ENCODE measurements at places on chromosomes 7 and 10.

DNA sequence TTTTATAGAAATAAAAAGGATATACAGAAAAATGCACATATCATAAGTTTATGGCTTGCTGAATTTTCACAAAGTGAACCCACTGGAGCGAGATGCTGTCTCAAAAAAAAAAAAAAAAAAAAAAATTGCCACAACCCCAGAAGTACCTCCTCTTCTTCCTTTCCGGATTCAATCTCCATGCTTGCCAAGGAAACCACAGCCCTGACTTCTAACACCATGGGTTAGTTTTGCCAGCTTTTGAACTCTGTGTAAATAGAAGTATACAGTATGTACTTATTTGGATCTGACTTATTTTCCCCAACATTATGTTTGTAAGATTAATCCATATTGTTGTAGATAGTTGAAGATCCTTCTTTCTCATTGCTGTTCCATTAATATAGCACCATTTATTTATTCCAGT is 40.0 kb downstream of the FANK1 start:
- no peak for DNase-seq

DNA sequence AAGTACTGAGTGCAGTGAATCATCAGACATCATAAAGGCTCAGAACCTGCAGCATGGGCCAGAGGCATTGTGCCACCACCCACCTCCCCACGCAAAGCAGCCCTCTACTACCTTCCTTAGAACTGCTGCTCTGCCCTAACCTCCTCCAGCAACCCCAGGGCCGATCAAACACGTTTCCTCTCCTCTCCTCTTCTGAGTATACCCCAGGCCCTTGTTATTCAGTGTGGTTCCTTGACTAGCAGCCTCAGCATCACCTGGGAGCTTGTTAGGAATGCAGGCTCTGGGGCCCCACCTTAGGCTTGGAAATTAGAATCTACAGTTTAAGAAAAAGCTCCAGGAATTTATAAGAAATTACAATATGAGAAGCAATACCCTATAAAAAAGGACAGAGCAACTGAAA is 33.2 kb downstream of the DYDC1 start:
- no peak for DNase-seq

DNA sequence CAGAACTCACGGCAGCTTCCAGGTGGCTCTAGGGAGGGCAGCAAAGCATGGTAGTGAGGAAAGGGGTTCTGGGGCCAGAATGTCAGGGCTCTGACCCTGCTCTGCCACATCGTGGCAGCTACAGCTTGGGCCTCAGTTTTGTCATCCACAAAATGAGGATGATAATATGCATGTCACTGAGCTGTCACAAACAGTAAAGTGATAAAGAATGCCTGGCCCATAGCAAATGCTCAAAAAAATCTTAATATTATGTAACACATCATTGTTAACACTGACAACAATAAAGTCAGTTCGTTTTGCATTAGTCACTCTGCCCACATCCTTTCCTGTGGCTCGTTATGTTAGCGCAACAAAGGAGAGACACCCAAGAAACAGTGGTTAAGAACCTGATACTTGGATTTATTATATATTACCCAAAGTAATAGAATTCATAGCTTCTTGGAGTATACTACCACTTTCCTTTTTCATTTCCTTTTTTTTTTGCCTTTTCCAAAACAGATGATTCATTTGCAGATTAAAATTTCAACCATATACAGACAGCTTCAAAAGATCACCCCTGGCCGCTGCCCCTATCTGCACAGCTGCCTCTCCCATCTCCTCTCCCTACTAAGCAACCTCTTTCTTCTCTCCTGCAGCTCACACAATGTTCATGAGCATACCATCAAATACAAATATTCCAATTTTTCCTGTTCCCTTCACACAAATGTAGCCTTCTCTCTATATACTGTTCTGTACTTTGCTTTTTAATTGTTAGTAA is 45.5 kb upstream of the DDC start:
- DNase-seq, result no peak

DNA sequence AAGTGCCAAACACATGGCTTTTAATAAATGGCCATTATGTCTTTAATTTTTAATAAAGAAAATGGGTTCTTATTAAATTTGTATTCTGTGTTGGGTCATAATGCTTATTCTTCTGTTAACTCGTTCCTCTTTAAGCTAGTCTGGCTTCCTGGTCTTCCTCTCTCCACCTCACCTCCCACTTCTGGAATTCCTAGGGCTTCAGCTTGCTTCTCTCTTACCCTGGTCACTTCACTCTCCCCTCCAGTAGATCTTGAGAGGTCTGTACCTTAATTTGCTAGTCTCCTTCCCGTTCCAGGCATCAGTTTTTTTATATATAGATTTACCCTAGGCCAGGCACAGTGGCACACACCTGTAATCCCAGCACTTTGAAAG is 111.2 kb downstream of the RALA start:
- no peak for DNase-seq

DNA sequence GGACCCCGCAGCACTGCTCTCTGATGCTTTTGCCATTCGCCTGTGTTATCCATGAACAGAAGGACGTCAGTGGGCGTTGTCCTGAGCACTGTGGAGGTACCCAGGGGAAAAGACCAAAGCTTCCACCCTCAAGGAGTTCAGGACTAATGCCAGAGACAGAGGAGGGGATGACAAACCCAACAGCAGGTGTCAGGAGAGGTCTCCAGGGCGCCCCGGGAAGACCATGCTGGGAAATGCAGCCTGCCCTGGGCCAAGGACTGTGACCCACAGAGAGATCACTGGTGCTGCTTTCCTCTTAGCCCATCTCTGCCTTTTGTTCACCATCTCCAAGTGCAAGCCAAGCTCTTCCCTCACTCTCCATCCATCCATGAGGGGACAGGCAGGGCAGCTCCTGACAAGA is 166.8 kb upstream of the PFKP start:
- no peak for DNase-seq

- DNase-seq, result no peak
Observed at GRCh38 chr10:119421891-119422681, 120.4 kb downstream of the RGS10 start.
